Left lung (tissue), 14 donors: ENCODE measurements at places on chromosomes 2 and 18.
A peak's percentile ranks its signal among the peaks of the same experiment; 100 is the strongest.

GRCh38 chr2:72051204-72051603 lies 96.5 kb downstream of the CYP26B1 start:
- H3K4me1 ChIP-seq: no peaks in the 10 kb centered on the region
- H3K27ac ChIP-seq: no peak overlapping the region
- H3K36me3 ChIP-seq: no peaks in the 10 kb centered on the region

DNA sequence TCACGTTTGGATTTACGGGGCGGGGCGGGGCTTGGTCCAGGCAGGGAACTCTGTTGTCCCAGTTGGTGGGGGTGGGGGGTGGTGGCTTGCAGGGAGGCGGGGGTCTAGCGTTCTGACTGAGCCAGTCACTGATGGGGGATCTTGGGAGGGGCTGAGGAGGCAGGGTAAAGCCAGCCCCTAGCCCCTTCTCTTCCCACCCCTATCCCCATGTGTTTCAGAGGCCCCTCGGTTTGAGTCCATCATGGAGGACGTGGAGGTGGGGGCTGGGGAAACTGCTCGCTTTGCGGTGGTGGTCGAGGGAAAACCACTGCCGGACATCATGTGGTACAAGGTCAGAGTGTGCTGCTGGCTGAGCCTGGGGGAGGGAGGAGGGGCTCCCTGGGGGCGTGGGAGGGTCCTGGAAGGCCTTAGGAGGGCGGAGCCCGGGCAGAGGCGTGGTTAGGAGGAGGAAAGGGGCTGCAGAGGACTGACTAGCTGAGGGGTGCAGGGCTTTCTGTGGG lies 22.0 kb upstream of the GMPPA start:
- H3K27ac ChIP-seq: no peak overlapping the region
- peak; percentile 43 for DNase-seq
- no peaks in the 10 kb centered on the region for H3K36me3 ChIP-seq
- no peaks in the 10 kb centered on the region for H3K27me3 ChIP-seq

DNA sequence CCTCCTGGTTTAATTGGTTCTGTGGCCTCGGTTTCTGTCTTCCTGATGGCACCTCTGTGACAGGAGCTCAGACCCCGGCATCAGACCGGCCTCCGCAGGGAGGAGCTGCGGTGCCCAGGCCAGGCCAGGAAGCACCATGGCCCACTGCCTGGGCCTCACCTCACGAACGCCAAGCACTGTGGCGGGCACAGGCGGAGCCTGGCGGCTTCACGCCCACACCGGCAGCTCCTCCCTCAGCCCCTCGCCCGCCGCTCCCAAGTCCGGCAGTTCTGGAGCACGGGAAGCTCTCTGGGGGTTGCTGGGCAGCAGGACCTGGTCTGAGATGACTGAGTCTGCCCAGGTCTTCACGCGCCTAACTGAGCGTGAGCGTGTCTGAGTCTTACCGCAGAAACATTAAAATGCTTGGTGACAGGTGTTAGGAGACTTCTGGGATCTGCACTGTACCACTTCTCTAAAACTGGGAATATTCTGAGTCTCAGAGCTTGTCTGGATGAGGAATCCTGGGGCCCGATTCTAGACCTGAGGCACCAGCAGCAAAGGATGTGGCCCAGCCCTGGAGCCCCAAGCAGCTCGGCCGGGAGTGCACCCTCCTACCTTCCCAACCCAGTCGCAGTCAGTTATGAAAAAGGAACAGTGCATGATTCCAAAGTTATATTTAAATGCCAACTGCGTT lies 21.9 kb downstream of the RTP5 start:
- H3K27me3 ChIP-seq: no peaks in the 10 kb centered on the region
- H3K36me3 ChIP-seq: no peaks in the 10 kb centered on the region
- no peak overlapping the region for H3K27ac ChIP-seq
- no peaks in the 10 kb centered on the region for H3K4me1 ChIP-seq
- DNase-seq: no peak

- no peak overlapping the region for H3K4me3 ChIP-seq
- DNase-seq: no peak
- H3K27me3 ChIP-seq: no peaks in the 10 kb centered on the region
Observed at GRCh38 chr2:233832414-233832813, 21.9 kb downstream of the HJURP start.

- H3K4me3 ChIP-seq: no peak overlapping the region
- no peaks in the 10 kb centered on the region for H3K4me1 ChIP-seq
- H3K36me3 ChIP-seq: no peaks in the 10 kb centered on the region
Observed at GRCh38 chr18:25077038-25077943, 274.7 kb downstream of the ZNF521 start.

- no peak for DNase-seq
- H3K27me3 ChIP-seq: no peaks in the 10 kb centered on the region
- H3K36me3 ChIP-seq: no peaks in the 10 kb centered on the region
Observed at GRCh38 chr2:44360749-44361329, 455 bp downstream of the PREPL start.

DNA sequence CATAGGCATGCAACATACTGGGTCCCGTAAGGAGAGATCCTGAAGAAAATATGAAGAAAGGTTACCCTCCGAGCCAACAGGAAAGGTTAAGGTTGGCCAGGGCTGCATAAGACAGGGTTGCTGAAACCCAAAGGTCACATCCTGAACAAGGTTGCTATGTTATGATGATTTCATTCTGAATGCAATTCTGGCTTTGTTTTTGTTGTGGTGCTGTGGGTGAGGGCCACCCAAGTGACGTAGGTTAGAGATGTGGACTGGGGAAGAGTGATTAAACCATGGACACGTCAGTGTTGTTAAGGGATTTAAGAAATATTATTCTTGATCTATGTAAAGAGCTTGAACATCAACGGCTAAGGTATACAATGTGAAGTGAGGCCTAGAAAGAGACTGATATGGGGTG lies 60.0 kb downstream of the ZEB2 start:
- H3K4me3 ChIP-seq: no peak overlapping the region
- no peaks in the 10 kb centered on the region for H3K27me3 ChIP-seq
- peaks cover 34% of the 10 kb centered on the region for H3K4me1 ChIP-seq

DNA sequence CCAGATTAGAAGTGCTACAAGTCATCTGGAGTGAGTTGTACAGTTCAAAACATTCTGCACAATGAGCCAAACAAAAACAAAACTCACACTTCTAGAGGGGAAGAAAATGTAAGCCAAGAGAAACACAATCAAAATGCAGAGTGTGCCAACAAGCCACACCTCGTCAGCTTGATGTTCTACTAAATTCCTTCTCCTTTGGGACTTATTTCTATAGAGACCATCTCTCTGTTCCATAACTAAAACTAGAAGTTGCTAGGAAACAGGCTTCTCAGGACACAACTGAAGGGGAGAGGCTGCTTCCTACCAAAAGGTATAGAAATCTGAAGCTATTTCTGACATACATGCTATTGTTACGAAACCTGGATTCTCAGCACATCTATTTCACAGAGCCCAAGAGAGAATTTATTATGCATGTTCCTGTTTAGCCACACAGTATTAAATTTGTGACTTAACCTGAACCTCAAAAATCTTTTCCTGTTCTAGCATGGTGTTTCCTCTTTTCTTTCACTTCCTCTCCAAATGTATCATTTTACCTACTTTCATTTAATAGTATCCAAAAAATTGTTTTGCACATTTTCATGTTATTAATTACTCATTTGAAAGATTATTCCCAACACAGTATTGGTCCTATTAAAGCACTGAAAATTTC lies 211.4 kb upstream of the CCDC150 start:
- H3K27me3 ChIP-seq: no peaks in the 10 kb centered on the region
- no peak for DNase-seq
- no peak overlapping the region for H3K4me3 ChIP-seq
- no peaks in the 10 kb centered on the region for H3K36me3 ChIP-seq
- H3K27ac ChIP-seq: no peak overlapping the region
- no peaks in the 10 kb centered on the region for H3K4me1 ChIP-seq

- peak overlapping the region; percentile 87 for H3K4me3 ChIP-seq
- DNase-seq: no peak
- peaks cover 7% of the 10 kb centered on the region for H3K36me3 ChIP-seq
- peak overlapping the region; percentile 99 for H3K27ac ChIP-seq
Observed at GRCh38 chr2:20449501-20450200, 2.8 kb downstream of the RHOB start.

GRCh38 chr2:176098366-176099158 lies 1.0 kb upstream of the HOXD12 start:
- DNase-seq: no peak
- H3K27ac ChIP-seq: no peak overlapping the region
- H3K27me3 ChIP-seq: peaks cover 99% of the 10 kb centered on the region
- no peak overlapping the region for H3K4me3 ChIP-seq
- no peaks in the 10 kb centered on the region for H3K36me3 ChIP-seq

- no peaks in the 10 kb centered on the region for H3K4me1 ChIP-seq
- H3K36me3 ChIP-seq: no peaks in the 10 kb centered on the region
- no peak overlapping the region for H3K27ac ChIP-seq
- no peak overlapping the region for H3K4me3 ChIP-seq
- H3K27me3 ChIP-seq: no peaks in the 10 kb centered on the region
Observed at GRCh38 chr2:226098861-226099745, 699.6 kb downstream of the NYAP2 start.

DNA sequence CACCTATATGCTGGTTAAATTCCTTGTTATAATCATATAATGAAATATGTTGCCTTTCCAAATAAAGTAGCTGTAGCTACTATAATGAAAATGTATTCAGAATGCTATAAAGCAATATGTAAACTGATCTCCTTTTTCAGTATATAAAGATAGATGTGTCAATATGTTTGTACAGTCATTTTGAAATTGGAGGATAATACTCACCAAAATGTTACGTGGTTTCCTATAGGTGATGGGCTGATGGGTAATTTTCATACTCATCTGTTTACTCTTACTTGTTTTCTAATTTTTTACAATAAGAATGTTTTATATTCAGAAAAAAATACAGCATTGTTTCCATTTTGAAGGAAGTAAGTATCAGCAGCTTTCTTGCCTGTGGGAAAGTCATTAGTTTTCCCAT lies 70.2 kb downstream of the PRKRA start:
- H3K4me1 ChIP-seq: no peaks in the 10 kb centered on the region
- no peak overlapping the region for H3K4me3 ChIP-seq
- no peak overlapping the region for H3K27ac ChIP-seq
- H3K36me3 ChIP-seq: no peaks in the 10 kb centered on the region
- no peaks in the 10 kb centered on the region for H3K27me3 ChIP-seq
- no peak for DNase-seq

- no peak for DNase-seq
- no peak overlapping the region for H3K4me3 ChIP-seq
- H3K27ac ChIP-seq: no peak overlapping the region
- H3K4me1 ChIP-seq: no peaks in the 10 kb centered on the region
- H3K36me3 ChIP-seq: peaks cover 18% of the 10 kb centered on the region
Observed at GRCh38 chr2:231207734-231208133, 9.3 kb downstream of the ARMC9 start.

DNA sequence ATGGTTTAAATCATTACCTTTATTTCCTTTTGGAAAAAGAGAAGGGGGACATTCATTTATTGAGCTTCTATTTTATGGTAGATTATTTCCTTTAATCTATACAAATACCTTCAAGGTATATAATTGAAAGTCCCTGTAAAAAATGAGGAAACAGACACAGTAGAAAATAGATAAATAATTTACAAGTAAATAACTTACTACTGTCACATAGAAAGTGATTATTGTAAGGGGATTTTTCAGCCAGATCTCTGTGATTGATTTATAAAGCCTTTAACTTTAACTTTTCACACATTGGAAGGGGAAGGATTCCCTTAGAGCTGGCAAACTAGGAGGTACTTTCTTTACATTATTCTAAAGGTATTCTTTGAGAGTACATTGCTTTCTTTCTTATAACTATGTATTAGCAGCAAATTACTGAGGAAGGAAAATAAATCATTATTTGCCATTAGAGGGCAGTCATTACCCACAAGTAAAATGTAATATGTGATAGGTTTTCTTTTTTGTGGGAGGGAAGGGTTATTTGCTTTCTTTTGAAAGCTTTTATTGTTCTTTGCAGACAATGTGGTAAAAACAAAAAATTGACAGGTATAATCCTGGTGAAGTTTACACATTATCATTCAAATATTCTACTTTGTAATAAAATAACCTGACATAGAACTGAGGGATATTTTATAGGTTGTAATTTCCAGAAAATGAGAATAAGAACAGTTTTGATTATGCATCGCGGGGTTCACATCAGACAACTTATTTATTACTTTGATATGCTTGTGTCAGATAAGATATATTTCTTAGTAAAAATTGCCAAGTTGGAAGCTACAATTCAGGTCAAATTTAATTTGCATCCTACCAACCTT lies 24.8 kb upstream of the RPE start:
- no peaks in the 10 kb centered on the region for H3K36me3 ChIP-seq
- no peak overlapping the region for H3K27ac ChIP-seq
- H3K27me3 ChIP-seq: no peaks in the 10 kb centered on the region
- DNase-seq: peak; percentile 44
- no peaks in the 10 kb centered on the region for H3K4me1 ChIP-seq

DNA sequence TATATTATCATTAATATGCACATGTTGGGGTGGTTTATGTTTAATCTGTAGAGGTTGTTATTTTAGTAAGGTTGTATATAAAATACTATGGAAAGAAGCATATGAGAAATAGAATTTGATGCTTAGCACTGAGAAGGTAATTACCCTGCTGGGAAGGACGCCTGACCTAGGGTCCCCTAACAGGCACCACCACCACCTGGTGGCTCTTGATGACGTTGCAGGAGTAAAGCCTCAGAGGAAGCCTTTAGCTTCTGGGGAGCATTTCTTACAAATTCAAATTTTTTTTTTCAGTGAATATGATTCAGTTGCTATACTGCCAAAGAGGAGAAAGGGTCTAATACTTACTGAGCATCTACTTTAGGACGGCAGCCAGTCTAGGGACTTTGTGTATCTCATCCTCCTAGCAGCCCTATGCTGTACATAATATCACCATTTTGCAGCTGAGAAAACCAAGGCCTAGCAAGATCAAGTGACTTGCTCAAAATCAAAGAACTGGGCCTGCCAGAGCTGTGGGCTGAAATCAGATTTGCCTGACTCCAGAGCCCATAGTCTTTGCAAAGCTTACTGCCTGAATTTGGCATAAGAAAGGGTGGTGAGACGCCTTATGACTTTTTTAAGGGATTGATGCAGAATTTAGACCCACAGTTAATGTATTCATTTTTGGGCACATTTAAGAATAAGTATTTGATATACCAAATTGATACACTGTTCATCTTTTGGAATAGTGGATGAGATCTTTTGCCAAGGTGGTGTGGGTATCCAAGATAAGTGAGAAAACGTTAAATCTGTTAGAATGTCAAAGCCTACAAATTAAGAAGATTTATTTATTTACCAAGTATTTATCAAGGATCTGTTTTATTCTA lies 78.8 kb upstream of the GAREM1 start:
- no peak for DNase-seq
- no peaks in the 10 kb centered on the region for H3K36me3 ChIP-seq
- no peak overlapping the region for H3K27ac ChIP-seq
- H3K4me1 ChIP-seq: no peaks in the 10 kb centered on the region

GRCh38 chr18:55152801-55153200 lies 193.5 kb upstream of the CCDC68 start:
- no peak overlapping the region for H3K27ac ChIP-seq
- H3K4me3 ChIP-seq: no peak overlapping the region
- H3K27me3 ChIP-seq: no peaks in the 10 kb centered on the region
- DNase-seq: no peak
- H3K4me1 ChIP-seq: no peaks in the 10 kb centered on the region
- H3K36me3 ChIP-seq: no peaks in the 10 kb centered on the region

- DNase-seq: no peak
- H3K36me3 ChIP-seq: peaks cover 58% of the 10 kb centered on the region
- H3K27me3 ChIP-seq: no peaks in the 10 kb centered on the region
- peaks cover 40% of the 10 kb centered on the region for H3K4me1 ChIP-seq
- no peak overlapping the region for H3K4me3 ChIP-seq
Observed at GRCh38 chr2:86039963-86040655, 65.6 kb downstream of the POLR1A start.

GRCh38 chr2:44997963-44998362 lies 11.3 kb downstream of the SIX2 start:
- H3K27ac ChIP-seq: no peak overlapping the region
- H3K27me3 ChIP-seq: peaks cover 83% of the 10 kb centered on the region
- H3K4me1 ChIP-seq: peaks cover 4% of the 10 kb centered on the region

- no peaks in the 10 kb centered on the region for H3K36me3 ChIP-seq
- no peak overlapping the region for H3K4me3 ChIP-seq
- no peaks in the 10 kb centered on the region for H3K27me3 ChIP-seq
- H3K27ac ChIP-seq: no peak overlapping the region
Observed at GRCh38 chr2:148201075-148202004, 180.4 kb downstream of the MBD5 start.
